ENCODE measurements at places on chromosomes 2 and 18.

- DNase-seq: no peak
Observed at GRCh38 chr2:46865181-46865970, 50.2 kb downstream of the MCFD2 start.

DNA sequence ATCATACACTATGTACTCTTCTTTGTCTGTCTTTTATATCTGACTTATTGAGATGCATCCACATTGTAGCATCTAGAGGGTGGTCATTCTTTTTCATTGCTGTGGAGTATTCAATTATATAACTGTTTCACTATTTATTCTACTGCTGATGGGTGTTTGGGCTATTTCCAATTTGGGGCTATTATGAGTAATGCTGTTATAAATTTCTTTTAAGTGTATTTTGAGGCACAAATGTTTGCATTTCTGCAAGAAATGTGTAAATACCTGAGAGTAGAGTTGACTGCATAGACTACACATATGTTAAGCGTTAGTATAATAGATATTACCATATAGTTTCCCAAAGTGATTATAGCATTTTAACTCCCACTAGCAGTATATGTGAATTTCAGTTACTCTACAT is 26.9 kb upstream of the PPP1R1C start:
- no peak for DNase-seq

DNA sequence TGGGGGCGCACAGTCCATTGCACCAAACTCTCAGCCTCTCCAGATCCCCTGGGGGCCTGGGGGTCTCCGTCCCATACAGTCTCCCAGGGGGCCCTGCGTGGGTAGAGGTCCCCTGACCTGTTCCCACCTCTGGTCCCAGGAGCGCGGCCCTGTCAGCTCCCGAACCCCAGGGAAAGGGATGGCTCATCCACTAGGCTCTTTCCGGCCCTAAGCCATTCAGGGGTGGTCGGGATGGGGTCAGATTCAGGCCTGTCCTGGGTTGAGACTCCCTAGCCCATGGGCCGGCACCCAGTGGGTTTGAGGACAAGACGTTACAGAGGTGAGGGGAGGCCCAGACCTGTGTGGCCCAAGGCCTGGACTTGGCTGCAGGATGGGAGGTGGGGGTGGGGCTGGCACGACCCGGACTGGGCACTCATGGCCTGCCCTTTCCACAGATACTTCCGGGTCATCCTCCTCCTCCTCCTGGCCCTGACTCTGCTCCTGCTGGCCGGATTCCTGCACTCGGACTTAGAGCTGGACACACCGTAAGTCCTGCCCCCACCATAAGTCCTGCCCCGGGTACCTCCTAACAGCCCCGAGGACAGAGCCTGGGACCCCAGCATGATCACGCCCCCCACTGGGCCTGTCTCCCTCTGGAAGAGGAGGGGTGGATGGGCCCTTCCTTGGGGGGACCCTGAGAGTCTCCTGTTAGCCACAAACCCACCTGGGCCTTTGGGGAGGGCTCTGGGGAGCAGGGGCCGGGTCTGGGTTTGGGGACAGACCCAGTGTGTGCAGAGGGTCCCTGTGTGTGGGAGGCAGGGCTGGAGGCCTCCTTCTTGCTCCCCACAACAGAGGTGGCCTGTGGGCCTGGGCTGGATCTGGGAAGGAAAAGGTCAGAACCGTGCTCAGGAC is 10.1 kb upstream of the NEU4 start:
- no peak for DNase-seq

DNA sequence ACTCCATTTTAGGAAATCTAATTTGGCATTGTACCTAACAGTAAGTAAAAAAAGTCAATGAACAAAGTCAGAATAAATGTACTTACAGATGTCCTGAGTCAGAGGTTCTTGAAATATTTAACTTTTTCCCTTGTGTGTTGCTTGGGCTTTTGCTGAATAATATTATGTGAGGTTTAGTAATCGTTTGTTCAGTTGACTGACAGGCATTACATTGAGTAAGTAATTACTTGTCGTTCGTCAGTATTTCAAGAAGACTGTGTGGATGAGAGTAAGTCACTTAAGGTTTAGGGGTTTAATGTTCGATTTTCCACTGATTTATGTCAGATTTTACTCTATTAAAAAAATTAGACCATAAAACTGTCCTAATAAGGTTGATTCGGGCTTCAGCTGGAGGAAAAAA is 342.9 kb downstream of the LRRTM4 start:
- no peak for DNase-seq

- no peak for DNase-seq
Observed at GRCh38 chr2:17749753-17750438, 3.7 kb downstream of the SMC6 start.

All from nucleus accumbens (tissue), 56 donors.